ENCODE measurements at places on chromosomes 4 and X.

GRCh38 chr4:54861201-54861600, 203.4 kb downstream of the KIT start:
- no peak overlapping the region for H3K4me3 ChIP-seq
- no peak overlapping the region for H3K27ac ChIP-seq
- H3K4me1 ChIP-seq, result no peaks in the 10 kb centered on the region
- H3K36me3 ChIP-seq, result no peaks in the 10 kb centered on the region
- H3K27me3 ChIP-seq, result no peaks in the 10 kb centered on the region
- DNase-seq, result no peak

GRCh38 chr4:20311856-20312255, 60.2 kb downstream of the SLIT2 start:
- no peak for DNase-seq
- H3K27ac ChIP-seq, result no peak overlapping the region
- no peaks in the 10 kb centered on the region for H3K36me3 ChIP-seq
- no peak overlapping the region for H3K4me3 ChIP-seq
- H3K4me1 ChIP-seq, result no peaks in the 10 kb centered on the region

GRCh38 chrX:40253771-40254170, 156.0 kb upstream of the BCOR start:
- H3K4me3 ChIP-seq, result no peak overlapping the region
- H3K4me1 ChIP-seq, result no peaks in the 10 kb centered on the region
- no peak overlapping the region for H3K27ac ChIP-seq
- H3K36me3 ChIP-seq, result no peaks in the 10 kb centered on the region

- no peak for DNase-seq
- no peak overlapping the region for H3K4me3 ChIP-seq
- H3K27ac ChIP-seq, result no peak overlapping the region
- no peaks in the 10 kb centered on the region for H3K27me3 ChIP-seq
- H3K4me1 ChIP-seq, result no peaks in the 10 kb centered on the region
These were observed 117.2 kb downstream of the PDHA2 start for GRCh38 chr4:95957054-95957453.

DNA sequence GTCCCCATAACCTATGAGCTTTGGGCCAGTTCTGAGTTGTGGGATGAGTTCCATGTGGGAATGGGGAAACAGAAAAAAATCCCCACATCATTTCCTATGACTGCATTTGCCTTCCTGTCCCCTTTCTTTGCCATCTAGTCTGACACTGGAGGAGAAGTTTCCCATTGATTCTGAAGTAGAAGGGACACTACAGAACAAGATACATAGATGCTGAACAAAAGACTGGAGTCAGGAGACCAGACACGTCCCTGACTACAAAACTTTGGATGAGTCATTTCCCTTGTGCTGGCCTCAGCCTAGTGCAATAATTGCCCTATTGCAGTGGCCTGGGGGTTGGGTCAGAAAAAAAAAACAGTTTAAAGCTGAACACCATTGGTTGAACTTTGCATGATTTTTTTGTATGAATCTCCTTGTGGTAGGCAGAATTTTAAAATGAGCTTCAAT, 22.1 kb downstream of the BEX3 start:
- H3K36me3 ChIP-seq, result no peaks in the 10 kb centered on the region
- H3K27ac ChIP-seq, result no peak overlapping the region
- H3K4me3 ChIP-seq, result no peak overlapping the region
- H3K27me3 ChIP-seq, result no peaks in the 10 kb centered on the region

- H3K4me3 ChIP-seq, result no peak overlapping the region
- H3K27me3 ChIP-seq, result no peaks in the 10 kb centered on the region
- no peaks in the 10 kb centered on the region for H3K4me1 ChIP-seq
- no peaks in the 10 kb centered on the region for H3K36me3 ChIP-seq
- no peak overlapping the region for H3K27ac ChIP-seq
These were observed 181.0 kb upstream of the KCNIP4 start for GRCh38 chr4:22129454-22130029.

GRCh38 chr4:122602277-122603142, 18.4 kb downstream of the IL21 start:
- no peaks in the 10 kb centered on the region for H3K4me1 ChIP-seq
- no peak overlapping the region for H3K4me3 ChIP-seq
- no peaks in the 10 kb centered on the region for H3K27me3 ChIP-seq
- DNase-seq, result no peak

GRCh38 chrX:24702362-24703184, 8.9 kb downstream of the POLA1 start:
- peaks cover 4% of the 10 kb centered on the region for H3K36me3 ChIP-seq
- H3K4me3 ChIP-seq, result no peak overlapping the region
- DNase-seq, result no peak

DNA sequence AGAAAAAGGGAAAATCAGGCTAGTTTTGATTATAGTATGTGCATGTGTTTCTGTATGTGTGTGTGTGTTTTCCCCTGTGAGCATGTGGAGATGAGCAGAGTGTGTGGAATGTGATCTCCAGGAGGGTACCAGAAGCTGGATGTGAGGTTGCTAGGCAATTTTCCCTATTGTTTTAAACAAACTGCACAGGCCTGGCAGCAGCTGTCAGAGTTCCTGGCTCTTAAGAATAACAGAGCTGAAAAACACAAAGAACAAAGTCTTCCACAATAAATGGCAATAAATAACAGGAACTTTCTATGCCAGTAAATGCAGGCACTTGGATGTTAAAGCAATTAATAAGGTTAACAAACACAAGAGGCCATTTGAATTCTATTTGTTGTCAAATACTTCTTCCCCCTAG, 344.6 kb upstream of the CTSO start:
- no peaks in the 10 kb centered on the region for H3K36me3 ChIP-seq
- H3K27ac ChIP-seq, result no peak overlapping the region
- no peaks in the 10 kb centered on the region for H3K4me1 ChIP-seq

GRCh38 chr4:11402192-11402591, 26.5 kb downstream of the HS3ST1 start:
- H3K27ac ChIP-seq, result no peak overlapping the region
- H3K36me3 ChIP-seq, result no peaks in the 10 kb centered on the region
- DNase-seq, result no peak
- no peak overlapping the region for H3K4me3 ChIP-seq
- no peaks in the 10 kb centered on the region for H3K4me1 ChIP-seq
- no peaks in the 10 kb centered on the region for H3K27me3 ChIP-seq

DNA sequence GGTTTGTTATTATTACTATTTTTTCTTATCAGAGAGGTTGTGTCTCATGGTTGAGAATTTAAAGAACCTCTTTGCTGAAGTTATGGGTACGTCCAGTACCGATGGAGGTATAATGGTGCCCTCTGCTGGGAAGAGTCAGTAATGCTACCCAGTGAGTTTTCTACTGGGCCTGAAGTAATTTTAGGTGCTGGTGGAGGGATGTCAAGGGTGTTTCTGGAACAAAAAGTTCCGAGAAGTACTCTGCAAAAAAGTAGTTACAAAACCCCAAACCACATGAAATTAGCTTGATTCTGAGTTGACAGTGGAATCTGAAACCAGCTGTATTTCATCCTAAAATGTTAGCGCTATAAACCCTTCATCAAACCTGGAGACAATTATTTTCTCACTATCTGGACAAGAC, 102.5 kb upstream of the MID1 start:
- H3K4me3 ChIP-seq, result no peak overlapping the region
- no peak overlapping the region for H3K27ac ChIP-seq
- no peaks in the 10 kb centered on the region for H3K4me1 ChIP-seq
- H3K36me3 ChIP-seq, result no peaks in the 10 kb centered on the region
- H3K27me3 ChIP-seq, result no peaks in the 10 kb centered on the region
- DNase-seq, result no peak

DNA sequence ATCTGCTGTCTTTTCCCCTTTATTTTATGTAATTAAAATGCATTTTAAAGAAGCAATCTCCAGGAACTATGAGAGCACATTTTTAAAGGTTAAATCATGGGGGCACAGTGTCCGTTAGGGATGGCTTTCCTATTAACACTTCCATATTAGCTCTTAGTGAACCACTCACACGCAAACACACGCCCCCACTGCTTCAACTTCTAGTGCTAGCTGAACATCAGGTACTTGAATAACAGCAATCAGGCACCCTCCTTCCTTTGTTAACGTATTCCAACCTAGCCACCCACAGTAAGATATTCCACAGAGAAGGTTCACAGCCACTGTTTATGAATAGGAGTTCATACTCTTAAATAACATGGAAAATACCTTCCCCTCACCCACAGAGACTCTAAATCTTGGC, 9.3 kb downstream of the TMEM255A start:
- no peaks in the 10 kb centered on the region for H3K36me3 ChIP-seq
- H3K4me3 ChIP-seq, result no peak overlapping the region
- H3K27ac ChIP-seq, result no peak overlapping the region
- H3K27me3 ChIP-seq, result no peaks in the 10 kb centered on the region
- DNase-seq, result no peak

DNA sequence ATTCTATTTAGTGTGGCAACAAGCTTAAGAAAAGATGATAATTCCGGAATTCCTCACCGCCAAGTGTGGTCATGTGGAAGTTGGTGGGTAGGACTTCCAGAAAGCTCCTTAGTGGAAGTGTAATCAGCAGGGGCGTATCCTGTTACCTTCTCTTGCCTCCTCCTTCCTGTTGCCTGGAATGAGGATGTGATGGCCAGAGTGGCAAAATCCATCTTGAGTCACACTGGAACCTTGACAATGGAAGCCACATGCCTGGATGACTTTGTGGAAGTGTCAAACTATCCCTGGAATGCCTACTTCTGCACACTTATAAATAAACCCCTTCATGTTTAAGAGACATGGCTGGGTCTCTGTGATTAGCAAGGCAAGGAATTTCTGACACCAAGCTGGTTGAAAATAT, 191.0 kb downstream of the PRDM5 start:
- no peak for DNase-seq
- H3K4me3 ChIP-seq, result no peak overlapping the region
- H3K27ac ChIP-seq, result no peak overlapping the region
- H3K27me3 ChIP-seq, result no peaks in the 10 kb centered on the region
- H3K4me1 ChIP-seq, result no peaks in the 10 kb centered on the region
- no peaks in the 10 kb centered on the region for H3K36me3 ChIP-seq

Measured in effector memory CD4-positive, alpha-beta T cell (primary cell).